ENCODE measurements at places on chromosomes 4 and X. TPM values are rescaled to one million over a fixed set of nuclear protein-coding genes. Genes with fewer than 3 reads are reported as not detected.

DNA sequence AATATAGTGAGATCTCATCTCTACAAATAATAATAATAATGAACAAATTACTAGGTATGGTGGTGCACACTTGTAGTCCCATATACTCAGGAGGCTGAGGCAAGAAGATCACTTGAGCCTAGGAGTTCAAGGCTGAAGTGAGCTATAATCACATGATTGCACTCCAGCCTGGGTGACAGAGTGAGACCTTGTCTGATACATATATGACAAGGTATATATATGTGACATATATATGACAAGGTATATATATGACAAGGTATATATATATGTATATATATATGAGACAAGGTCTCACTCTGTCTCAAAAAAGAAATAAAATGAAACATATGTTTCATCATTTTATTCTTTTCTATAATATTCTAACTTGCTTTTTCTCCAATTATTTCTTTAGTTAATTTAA, 278.1 kb upstream of the TET2 start:
- DNase-seq, result no peak
- no peak overlapping the region for H3K4me3 ChIP-seq
- H3K27ac ChIP-seq, result no peak overlapping the region
- peaks cover 10% of the 10 kb centered on the region for H3K27me3 ChIP-seq
- H3K36me3 ChIP-seq, result no peaks in the 10 kb centered on the region

GRCh38 chr4:101155945-101156344, 191.4 kb downstream of the PPP3CA start:
- peak overlapping the region; percentile 72 for H3K27ac ChIP-seq
- H3K36me3 ChIP-seq, result peaks cover 2% of the 10 kb centered on the region
- DNase-seq, result peak; percentile 32

GRCh38 chrX:56066016-56066415, 166.1 kb upstream of the KLF8 start:
- peaks cover 5% of the 10 kb centered on the region for H3K36me3 ChIP-seq
- peak; percentile 23 for DNase-seq
- no peak overlapping the region for H3K27ac ChIP-seq
- H3K4me3 ChIP-seq, result no peak overlapping the region

- H3K4me3 ChIP-seq, result no peak overlapping the region
- no peak overlapping the region for H3K27ac ChIP-seq
- DNase-seq, result no peak
- H3K4me1 ChIP-seq, result no peaks in the 10 kb centered on the region
These were observed 18.2 kb upstream of the SLC25A14 start for GRCh38 chrX:130321550-130321949.

DNA sequence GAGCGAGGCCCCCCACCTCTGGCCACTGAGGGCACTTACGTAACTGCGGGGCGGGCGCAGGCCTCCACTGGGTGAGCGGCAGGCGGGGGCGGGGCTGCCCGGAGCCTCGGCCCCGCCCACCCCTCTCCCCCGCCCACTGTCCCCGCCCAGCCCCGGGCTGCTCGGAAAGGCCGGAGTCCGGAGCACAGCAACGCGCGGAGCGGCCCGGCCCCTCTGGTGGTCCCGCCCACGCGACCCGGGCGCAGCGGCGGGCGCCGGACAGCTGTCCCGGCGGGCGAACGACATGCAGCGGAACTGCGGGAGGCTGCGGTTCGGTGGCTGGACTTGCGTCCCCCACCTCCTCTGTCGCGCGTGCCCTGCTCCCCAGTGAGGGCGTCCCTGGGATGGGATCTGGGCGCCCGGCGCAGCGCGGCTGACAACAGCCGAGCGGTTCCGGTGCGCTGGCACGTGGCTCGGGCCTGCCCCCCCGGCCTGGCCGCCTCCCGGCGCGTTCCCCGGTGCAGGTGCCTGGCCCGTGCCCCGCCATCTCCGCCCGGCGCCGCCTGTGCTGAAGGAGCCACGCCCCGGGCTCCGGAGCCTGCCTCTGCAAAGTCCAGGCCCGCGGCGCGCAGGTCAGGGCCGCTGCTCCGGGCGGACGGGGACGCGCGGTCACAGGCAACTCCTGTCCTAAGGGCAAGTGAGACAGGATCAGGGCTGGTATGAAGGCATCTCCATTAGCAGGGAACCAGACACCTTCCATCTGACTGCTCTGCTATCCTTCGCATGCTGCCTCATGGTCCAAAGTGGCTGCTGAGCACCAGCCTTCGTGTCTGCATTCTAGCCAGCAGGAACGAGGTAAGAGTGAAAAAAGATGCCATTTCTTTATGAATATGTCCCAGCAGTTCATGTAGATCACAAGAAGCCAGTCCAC, 21.8 kb upstream of the JAKMIP1 start:
- peaks cover 46% of the 10 kb centered on the region for H3K27me3 ChIP-seq
- H3K36me3 ChIP-seq, result peaks cover 4% of the 10 kb centered on the region
- H3K27ac ChIP-seq, result no peak overlapping the region

Gene CLNK
- not detected for total RNA-seq
